ENCODE measurements at places on chromosomes 1 and 21. TPM values are rescaled to one million over a fixed set of nuclear protein-coding genes. Genes with fewer than 3 reads are reported as not detected.

GRCh38 chr1:112509005-112509659, 367 bp downstream of the WNT2B start:
- H3K27ac ChIP-seq = no peak overlapping the region
- H3K4me1 ChIP-seq = peaks cover 16% of the 10 kb centered on the region

- peaks cover 2% of the 10 kb centered on the region for H3K4me1 ChIP-seq
- no peak for DNase-seq
- H3K4me3 ChIP-seq = no peak overlapping the region
- no peaks in the 10 kb centered on the region for H3K36me3 ChIP-seq
These were observed 52.5 kb downstream of the NBPF6 start for GRCh38 chr1:108502624-108503023.

GRCh38 chr21:21290751-21291150, 292.5 kb downstream of the NCAM2 start:
- H3K27ac ChIP-seq = no peak overlapping the region
- no peaks in the 10 kb centered on the region for H3K4me1 ChIP-seq
- no peak overlapping the region for H3K4me3 ChIP-seq
- no peaks in the 10 kb centered on the region for H3K27me3 ChIP-seq
- no peaks in the 10 kb centered on the region for H3K36me3 ChIP-seq

DNA sequence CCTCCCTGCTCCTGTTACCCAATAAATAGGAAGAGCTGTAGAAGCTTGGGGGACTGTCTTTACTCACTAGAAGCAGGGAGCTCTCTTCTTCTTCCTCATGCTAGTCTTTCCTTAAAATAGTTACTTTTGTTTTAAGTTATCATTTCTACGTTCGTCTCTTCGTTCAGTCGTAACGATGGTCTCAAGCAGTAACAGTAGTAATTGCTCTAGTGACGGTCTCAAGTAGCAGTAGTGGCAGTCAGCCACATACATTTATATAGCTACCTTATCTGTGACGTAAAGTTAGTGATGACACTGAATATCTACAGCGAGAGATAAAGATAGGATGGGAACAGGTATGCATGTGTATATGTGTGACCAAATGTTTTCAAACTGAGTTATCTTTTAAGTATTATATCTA, 15.4 kb upstream of the ERO1B start:
- H3K27me3 ChIP-seq = no peaks in the 10 kb centered on the region
- no peak overlapping the region for H3K4me3 ChIP-seq
- no peak overlapping the region for H3K27ac ChIP-seq

DNA sequence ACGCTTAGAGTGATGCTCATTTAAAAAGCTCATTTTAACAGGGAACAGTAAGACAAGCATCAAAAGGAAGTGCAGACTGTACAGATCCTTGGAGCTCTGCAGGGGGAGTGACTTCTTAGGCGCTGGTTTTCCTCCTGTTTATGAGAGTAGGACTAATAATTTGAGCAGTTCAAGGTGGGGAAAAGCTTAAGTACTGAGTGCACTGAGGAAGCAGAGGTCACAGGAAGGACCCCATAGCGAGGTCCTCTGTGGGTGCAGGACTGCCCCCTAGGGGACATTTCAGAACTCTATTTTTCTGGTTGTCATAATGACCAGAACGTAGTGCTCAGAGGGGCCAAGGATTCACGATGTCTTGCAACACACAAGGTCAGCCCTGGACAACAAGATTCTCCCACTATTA, 112.1 kb downstream of the HLCS start:
- H3K4me1 ChIP-seq = peaks cover 2% of the 10 kb centered on the region
- no peak overlapping the region for H3K27ac ChIP-seq
- no peaks in the 10 kb centered on the region for H3K36me3 ChIP-seq
- no peaks in the 10 kb centered on the region for H3K27me3 ChIP-seq

DNA sequence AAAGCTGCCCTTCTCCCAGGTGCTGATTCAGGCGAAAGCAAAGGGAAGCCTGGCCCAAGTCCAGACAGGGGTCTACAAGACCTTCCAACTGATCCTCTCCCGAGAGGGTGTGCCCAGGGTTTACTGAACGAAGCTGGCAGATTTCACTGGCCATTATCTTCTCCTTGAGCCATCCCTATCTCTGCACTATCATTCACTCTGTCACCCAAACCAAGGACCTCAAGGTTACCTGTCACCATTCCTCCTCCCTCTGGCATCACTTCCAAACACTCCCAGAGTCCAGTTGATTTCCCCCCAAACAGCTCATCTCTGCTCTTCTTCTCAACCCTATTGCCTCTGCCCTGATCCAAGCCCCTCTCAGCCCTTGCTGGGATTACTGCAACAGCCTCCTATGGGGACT, 4.9 kb downstream of the STK40 start:
- peak overlapping the region; percentile 69 for H3K27ac ChIP-seq
- H3K36me3 ChIP-seq = peaks cover 12% of the 10 kb centered on the region
- H3K4me1 ChIP-seq = peaks cover 36% of the 10 kb centered on the region
- DNase-seq = no peak
- H3K4me3 ChIP-seq = no peak overlapping the region

- no peak overlapping the region for H3K27ac ChIP-seq
- H3K27me3 ChIP-seq = peaks cover 35% of the 10 kb centered on the region
- no peak overlapping the region for H3K4me3 ChIP-seq
- H3K36me3 ChIP-seq = no peaks in the 10 kb centered on the region
These were observed 81.3 kb downstream of the PLXNA2 start for GRCh38 chr1:208162903-208163302.

DNA sequence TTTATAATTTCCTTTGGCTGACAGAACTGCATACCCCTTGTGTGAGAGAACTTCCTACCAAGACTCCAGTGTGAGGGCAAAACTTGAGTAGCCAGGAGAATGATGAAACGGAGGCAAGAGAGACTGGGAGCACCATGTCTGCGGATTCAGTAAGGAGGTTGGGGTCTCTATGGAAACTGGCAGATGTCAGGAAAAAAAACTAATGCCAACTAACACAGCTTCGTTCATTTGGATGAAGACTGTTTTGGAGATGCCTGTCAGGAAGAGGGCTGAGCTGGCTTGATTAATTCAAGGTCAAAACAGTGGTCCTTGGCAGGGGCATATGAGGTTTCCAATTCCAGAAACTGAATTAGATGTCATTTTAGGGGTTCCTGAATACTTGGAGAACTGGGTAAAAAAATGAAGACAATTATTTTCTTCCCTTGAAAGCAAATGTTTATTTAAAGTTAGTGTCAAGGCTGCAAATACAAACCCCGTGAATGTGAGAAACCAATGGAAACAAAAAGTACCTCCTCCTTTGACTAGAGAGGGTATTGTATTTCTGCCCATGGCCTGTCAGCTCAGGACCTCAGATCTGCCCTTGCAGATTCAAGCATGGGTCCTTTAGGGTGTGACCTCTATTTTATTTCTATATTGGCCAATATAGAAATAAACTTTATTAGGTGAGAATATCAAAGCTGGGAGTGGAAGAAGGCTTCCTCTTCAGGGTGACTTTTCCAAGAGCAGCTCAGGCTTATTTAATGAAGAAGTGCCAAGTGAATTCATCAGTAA, 110.5 kb downstream of the MAST2 start:
- no peaks in the 10 kb centered on the region for H3K27me3 ChIP-seq
- H3K4me1 ChIP-seq = no peaks in the 10 kb centered on the region
- no peak overlapping the region for H3K27ac ChIP-seq
- no peaks in the 10 kb centered on the region for H3K36me3 ChIP-seq
- DNase-seq = no peak

The FOXD2 gene
- 0.36 TPM for total RNA-seq

GRCh38 chr1:109912873-109913272, 2.2 kb downstream of the CSF1 start:
- peak overlapping the region; percentile 50 for H3K4me3 ChIP-seq
- H3K27ac ChIP-seq = no peak overlapping the region
- peaks cover 21% of the 10 kb centered on the region for H3K4me1 ChIP-seq
- H3K36me3 ChIP-seq = no peaks in the 10 kb centered on the region
- no peak for DNase-seq

The TAL1 gene
- not detected for total RNA-seq

DNA sequence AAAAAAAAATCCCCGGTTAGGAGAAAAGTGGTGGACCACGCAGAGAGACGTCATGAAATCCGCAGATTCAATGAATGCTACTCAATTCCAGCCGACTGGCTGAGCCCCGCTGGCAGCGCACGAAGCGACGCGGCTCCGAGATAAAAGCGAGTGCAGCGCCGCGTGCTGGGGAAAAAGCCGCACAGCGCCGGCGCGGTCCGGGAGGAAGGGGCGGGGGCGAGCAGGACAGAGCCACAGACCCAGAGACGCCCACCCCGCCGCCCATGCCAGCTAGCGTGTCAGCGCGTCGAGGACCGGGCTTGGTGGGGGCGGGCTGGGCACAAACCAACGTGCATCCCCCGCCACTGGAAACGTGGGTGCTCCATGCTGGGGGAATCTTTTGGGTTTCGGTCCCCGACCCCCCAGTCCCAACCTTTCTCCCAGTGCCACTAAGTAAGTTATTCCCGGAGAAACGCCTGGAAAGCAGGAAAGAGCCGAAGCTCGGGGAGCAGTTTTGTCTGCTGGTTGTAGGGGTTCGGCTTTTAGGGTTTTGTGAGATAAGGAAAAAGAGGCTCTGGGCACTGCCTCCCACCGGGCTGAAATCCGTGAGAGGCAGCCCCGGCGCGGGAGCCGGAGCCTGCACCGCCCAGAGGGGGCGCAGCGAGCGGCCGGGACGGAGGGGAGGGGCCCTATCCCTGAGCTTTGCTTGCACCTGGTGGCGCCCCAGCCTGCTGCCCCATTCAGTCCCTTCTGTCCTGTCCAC, at the start of gene KCNJ6:
TSS of gene KCNJ6 (minus strand) at position 148 of the 742 bp plus-strand sequence. CDS start 75,775 bp downstream, outside the sequence.
- H3K27me3 ChIP-seq = peaks cover 70% of the 10 kb centered on the region
- no peaks in the 10 kb centered on the region for H3K36me3 ChIP-seq
- H3K4me3 ChIP-seq = peak within 1 kb of the TSS; percentile 27
- H3K27ac ChIP-seq = no peak within 1 kb of the TSS

The MATN1 gene
- total RNA-seq = 0.96 TPM

DNA sequence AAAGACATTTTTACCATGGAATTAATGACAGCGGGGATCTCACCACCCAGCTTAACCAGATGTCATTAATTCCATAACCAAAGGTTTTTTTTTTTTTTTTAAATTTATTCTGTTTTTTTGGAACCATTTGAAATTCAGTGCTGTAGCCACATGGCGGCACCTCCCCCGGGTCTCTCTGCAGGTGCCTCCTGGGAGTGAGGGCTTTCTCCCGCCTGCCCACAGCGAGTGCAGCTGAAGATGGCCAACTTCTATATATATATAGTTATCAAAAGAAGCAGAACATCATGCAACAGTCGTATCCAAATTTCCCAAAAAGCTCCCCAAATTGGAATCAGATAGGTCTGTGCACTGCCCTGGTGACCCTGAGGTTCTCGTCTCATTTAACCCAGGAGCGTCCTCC, 3.6 kb downstream of the KRTAP10-8 start:
- no peaks in the 10 kb centered on the region for H3K27me3 ChIP-seq
- no peak for DNase-seq
- no peaks in the 10 kb centered on the region for H3K36me3 ChIP-seq
- peak overlapping the region; percentile 85 for H3K27ac ChIP-seq
- H3K4me1 ChIP-seq = peaks cover 35% of the 10 kb centered on the region
- peak overlapping the region; percentile 79 for H3K4me3 ChIP-seq

DNA sequence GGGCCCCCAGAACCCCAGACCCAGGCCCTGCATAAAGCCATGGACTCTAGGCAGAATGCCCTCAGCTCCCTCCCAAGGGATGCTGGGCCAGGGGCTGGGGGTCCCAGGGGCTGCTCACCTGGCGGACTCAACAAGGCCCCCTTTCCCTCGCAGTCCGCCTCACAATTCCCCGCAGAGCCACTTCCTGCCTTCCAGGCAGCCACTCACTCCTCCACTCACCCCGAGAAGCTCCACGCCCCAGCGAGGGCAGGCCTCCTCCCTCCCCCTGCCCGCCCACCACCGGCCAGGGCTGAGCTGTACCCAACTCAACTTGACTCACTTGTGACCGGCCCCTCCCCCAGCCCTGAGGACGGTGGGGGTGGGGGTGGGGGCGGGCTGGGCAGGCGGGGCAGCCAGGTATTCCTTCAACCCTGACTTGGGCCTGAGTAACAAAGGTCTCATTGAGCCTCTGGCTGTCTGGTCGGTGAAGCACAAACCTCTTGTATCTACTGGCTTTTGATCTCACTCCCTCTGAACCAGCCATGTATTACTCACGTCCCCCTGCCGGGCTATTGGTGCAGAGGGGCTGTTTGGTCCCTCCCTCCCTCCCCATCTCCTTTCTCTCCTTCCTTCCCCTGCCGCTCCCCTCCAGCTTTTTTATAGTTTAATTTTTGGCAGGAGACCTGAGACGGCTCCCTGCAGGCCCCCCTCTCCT, 5.9 kb downstream of the BLACAT1 start:
- peaks cover 38% of the 10 kb centered on the region for H3K27me3 ChIP-seq
- peaks cover 2% of the 10 kb centered on the region for H3K4me1 ChIP-seq
- H3K36me3 ChIP-seq = no peaks in the 10 kb centered on the region
- H3K4me3 ChIP-seq = no peak overlapping the region
- DNase-seq = no peak
- no peak overlapping the region for H3K27ac ChIP-seq

The LRRC3 gene
- total RNA-seq = 0.88 TPM

DNA sequence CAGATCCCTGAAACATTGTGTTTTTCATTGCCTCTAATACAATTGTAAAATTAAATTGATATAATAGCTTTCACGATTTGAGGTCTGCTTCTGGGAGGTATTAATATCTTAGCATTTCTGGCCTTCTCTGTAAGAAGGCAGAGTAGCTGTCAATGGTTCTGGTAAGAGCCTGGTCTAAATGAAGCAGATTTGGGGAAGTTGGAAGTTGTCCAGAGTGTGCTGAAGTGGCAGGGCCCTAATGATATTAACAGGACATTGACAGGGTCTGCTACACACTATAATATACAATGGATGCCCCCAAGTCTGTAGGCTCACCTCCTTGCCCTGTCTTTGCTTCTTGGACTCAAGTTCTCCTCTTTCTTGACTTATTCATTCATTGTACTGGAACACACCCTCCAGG, 99.5 kb downstream of the C4BPA start:
- H3K36me3 ChIP-seq = peaks cover 2% of the 10 kb centered on the region
- H3K27me3 ChIP-seq = no peaks in the 10 kb centered on the region
- H3K4me1 ChIP-seq = peaks cover 4% of the 10 kb centered on the region
- no peak overlapping the region for H3K4me3 ChIP-seq

DNA sequence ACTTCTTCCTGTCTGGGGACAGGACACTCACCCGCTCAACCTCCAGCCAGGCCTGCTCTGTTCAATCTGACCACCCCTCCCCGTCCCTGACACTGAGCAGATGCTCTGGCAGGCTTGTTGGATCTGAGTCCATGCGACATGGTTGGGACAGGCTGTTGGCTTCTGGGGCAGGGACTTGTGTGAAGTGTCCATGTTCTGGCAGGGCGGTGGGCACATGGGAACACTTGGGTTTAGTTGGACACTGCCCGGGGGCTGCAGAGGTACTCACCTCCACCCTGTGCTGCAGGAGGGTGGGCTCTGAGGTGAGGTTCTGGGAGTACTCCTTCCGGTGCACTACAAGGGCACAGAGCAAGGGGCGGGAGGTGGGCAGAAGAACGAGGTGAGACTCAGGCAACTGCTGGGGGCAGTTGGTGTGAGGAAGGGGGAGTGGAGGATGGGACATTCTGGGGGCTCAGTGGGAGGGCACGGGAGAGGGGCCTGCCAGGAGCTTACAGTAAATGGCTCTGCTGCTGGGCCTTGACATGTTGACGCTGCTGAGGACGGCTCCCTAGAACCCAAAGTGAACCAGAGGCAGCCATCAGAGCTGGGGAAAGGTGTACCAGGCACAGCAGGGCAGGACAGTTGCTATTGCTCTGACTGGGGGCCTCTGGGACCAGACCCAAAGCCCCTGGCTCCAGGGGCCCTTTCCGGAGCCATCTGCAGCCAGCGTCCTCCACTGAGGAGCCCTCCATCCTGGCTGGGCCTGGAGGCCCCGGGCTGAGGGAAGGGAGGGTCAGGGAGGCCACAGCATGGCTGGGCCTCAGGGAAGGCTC, 2.3 kb downstream of the EPS8L3 start:
- no peak for DNase-seq
- no peak overlapping the region for H3K27ac ChIP-seq
- no peak overlapping the region for H3K4me3 ChIP-seq

GRCh38 chr1:68149907-68150306, 82.4 kb downstream of the WLS start:
- no peak overlapping the region for H3K4me3 ChIP-seq
- H3K27ac ChIP-seq = no peak overlapping the region
- no peaks in the 10 kb centered on the region for H3K4me1 ChIP-seq
- no peak for DNase-seq
